ENCODE measurements at places on chromosomes 11 and 22.

GRCh38 chr11:74731301-74732094 is at the start of gene CHRDL2:
TSS of gene CHRDL2 (minus strand) at chr11:74731426. CDS start at chr11:74730888, 538 bp downstream.
- DNase-seq: peak; percentile 63

DNA sequence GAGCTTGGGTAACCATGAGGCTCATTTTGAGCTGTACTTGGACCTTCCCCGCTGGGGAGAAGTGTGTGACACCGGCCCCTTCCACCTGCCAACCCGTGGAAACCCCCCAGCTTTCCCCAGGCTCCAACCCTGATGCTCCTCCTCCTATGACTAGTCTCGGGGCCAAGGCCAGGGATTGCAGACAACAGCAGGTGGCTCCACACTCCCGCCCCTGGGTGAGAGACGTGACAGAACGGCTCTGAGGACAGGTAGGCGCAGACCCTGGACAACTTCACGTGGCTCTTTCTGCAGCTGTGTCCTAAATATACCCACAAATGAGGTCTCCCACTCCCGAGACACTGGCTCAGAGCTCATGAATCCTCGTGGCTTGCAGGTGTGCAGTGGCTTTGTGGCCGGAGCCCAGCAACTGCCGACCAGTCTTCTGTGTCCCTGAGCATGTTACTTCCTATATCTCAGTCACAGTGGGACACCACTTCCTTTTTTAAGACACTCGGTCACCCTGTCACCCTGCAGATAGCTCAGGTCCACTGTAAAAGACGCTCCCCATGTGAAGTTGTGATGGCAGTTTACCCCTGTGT is 55.2 kb downstream of the NECTIN1 start:
- DNase-seq: peak; percentile 40

DNA sequence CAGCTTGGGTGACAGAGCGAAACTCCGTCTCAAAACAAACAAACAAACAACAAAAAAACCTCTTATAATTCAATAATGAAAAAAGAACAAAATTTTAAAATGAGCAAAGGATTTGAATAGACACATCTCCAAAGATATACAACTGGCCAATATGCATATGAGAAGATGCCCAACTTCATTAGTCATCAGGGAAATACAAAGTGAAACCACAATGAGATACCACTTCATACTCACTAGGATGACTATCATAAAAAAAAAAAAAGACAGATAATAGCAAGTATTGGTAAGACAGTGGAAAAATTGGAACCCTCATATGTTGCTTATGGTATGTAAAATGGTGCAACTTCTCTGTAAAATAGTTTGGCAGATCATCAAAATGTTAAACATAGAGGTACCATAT is 28.7 kb upstream of the BARX2 start:
- no peak for DNase-seq

- DNase-seq: no peak
These were observed 963.6 kb downstream of the BRD1 start for GRCh38 chr22:48863965-48864528.

DNA sequence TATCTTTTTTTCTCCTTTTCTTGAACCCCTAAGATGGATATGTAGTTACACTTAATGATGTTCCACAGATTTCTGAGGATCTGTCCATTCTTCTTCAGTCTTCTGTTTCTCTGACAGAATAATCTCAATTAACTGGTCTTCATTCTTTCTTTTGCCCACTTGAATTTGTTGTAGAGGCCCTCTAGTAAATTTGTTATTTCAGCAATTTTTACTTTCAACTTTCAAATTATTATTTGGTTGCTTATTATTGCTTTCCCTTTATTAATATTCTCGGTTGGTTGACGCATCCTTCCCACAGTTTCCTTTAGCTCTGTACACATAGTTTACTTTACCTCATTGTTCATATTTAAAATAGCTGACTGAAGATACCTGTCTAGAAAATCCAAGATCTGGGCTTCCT is 1013.7 kb upstream of the CNTN5 start:
- no peak for DNase-seq

GRCh38 chr11:126083829-126084607 is 21.4 kb upstream of the CDON start:
- DNase-seq: no peak

GRCh38 chr22:20571531-20572007 is 64.2 kb downstream of the MED15 start:
- no peak for DNase-seq

GRCh38 chr11:71556018-71556417 is 7.8 kb downstream of the KRTAP5-9 start:
- no peak for DNase-seq

- DNase-seq: no peak
These were observed 115.8 kb upstream of the NECTIN1 start for GRCh38 chr11:119844808-119845207.

DNA sequence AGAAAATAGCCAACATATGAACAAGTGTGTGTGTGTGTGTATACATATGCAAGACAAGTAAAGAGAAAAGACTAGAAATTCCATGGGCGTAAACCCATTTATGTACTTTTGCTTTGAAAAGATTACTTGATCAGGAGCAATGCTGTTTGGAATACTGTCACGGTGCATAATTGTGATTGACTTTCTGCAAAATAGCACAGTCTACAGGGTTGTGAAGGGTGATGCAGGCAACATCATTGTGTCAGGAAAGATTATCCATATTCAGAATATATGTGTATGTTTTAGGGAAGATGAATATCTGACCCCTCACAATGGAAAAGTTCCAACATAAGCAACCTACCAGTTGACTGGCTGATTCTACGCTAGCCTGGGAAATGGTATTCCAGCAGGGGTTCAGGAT is 307.7 kb downstream of the JRKL start:
- no peak for DNase-seq

DNA sequence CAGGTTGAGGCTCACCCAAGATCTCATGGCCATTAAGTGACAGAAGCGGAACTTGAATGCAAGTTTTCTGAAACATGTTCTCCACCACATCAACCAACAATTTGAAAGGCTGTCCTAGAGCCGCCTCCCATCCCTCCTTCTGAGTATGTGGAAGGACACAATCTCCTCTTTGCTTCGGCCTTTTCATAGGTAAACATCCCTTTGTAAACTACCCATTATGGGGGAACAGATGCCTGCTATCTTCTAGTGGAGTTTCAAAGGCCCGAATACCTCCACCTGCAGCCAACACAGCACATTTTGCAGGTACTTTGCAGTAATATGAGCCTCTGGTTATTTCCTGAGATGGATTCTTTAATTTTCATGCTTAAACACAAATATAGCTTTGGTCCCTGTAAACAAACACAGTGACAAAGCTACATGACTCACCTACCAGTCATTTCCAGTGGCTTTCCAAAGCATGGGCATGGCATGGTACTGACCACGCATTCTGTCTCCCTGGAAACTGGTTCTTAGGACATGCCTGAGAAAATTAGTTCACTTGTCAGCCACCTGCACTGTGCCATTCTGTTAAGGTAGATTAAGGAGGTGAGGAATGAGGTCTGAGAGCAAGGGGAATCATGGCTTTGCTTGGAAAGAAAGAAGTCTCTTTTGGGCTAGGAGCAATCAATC is 60.2 kb downstream of the EHF start:
- no peak for DNase-seq

- DNase-seq: no peak
These were observed 1.7 kb upstream of the MRTFA start for GRCh38 chr22:40638261-40638660.

DNA sequence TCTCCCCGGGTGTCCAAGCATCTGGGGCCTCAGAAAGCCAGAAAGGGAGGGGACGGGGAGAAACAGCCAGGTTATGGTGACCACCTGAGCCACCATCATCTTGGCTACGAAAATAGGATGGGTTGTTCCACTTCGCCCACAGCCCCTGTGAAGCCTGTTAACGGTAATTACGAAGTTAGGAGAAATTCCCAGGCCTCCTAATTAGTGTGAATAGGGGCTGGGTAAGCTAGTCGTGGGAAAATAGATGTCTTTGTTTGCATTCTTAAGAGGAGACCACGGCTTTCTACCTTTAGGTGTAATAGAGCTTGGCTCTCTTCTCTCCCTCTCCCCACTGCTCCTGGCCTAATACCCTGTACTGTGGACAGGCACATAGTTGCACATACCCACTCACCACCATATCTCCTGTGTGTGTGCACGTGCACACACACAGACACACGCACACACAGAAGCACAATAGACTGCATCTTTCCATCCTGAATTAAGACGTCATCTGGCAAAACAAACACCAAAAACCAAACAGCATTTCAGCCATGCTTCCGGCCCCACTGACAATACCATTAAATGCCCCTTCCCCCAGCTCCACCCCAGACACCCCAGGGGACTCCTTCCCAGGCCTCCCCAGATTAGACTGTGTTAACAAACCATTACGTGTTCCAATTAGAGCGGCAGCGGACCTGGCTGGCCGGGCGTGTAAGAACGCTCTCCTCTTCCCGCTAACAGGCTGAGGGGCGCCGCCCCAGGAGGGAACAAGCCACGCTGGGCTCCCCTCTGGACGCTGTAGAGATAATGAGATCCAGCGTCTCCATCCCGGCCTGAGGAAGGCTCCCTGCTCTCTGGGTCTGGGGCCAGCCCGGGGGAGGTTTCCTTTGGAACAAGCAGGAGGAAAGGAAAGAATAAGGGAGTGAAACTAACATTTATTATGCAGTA is 72.8 kb downstream of the TP53I11 start:
- peak; percentile 36 for DNase-seq

- DNase-seq: peak; percentile 79
These were observed 1.4 kb downstream of the ASCL2 start for GRCh38 chr11:2268729-2269600.

DNA sequence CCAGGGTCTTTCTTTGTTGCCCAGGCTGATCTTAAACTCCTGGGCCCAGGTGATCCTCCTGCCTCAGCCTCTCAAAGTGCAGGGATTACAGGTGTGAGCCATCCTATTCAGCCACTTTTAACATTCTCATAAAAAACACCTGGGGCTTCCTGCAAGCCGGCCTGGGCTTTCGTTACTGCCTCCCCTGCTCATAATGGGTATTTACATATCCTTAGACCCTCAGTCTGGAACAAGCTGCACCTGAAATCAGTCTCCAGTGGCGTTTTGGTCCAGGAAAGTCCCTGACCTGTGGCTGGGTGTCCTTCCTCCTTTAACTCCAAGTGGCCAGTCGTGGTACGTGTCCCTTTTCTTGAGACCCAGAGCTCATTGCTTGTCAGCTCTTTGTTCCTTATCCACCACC is 320.7 kb downstream of the TMEM135 start:
- DNase-seq: no peak

DNA sequence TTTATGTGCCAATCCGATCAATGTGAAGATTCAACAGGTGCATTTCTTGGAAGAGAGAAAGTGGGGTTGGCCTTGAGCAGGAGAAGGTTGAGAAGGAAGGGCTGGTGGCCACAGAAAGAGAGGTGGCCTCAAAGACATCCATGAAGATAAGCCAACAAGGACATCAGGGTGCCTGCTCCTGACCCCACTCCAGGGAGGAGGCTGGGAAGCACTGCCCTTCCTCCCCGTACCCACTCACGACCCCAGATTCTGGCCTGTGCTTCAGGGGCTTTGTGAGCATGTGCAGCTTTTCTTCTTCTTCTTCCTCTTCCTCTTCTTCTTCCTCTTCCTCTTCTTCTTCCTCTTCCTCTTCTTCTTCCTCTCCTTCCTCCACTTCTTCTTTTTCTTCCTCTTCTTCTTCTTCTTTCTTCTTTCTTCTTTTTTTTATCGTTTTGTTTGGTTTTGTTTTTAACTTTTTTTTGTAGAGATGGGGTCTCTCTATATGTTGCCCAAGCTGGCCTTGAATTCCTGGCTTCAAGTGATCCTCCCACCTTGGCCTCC is 30.3 kb downstream of the DKK3 start:
- no peak for DNase-seq

DNA sequence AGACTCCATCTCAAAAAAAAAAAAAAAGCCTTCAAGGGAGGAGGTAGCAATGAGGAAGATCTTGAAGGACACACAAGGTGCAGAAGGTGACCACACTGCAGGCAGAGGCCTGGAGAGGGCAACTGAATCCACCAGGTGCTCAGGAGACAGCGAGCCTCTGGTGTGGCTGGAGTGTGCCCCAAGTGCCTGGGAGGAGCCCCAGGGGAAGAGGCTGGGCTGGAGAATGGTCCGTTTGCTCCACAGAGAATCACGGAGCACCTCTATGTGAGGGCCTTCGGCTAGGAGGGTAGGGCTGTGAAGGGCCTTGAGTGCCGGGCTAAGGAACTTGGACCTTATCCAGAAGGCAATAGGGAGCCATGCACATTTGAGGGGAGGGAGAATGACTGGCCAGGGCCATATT is 50.3 kb downstream of the ARRB1 start:
- no peak for DNase-seq

DNA sequence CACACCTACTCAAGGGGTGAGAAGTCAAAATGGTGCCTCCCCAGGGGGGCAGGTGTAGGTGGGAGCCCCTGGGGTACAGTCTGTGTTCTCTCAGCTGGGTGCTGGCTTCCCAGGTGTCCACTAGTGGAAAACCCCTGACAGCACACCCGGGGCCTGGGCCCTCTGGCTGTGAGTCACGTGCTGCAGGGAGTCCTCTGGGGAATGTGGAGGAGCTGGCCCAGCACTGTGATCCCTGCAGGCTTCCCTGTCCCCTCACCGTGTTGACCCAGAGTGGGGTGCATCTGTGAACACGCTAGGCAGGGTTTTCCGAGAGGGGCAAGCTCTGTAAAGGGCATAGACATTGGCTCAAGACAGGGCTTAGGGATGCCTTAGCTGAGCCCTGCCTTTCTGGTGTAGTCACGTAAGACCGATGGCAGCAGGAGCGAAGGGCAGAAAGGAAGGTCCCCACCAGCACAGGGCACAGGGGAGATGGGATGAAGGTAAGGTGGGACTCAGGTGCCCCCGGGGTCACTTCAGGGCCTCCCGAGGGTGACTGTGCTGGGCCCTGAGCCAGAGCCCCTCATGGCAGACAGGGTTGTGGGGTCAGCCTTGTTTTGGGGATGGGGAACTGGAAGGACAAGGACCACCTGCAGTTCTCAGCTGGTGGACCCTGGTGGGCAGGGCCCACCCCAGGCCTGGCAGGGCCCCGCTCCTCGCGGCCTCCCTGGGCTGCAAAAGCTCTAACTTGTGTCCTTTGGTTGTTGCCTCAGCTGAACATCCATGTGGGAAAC is 14.1 kb downstream of the DERL3 start:
- DNase-seq: no peak

- DNase-seq: no peak
These were observed 189.6 kb upstream of the CCDC90B start for GRCh38 chr11:83475760-83476159.

GRCh38 chr11:76791861-76792260 is 8.7 kb downstream of the TSKU start:
- DNase-seq: no peak

- DNase-seq: no peak
These were observed 9.8 kb downstream of the KCNJ11 start for GRCh38 chr11:17378655-17379054.

GRCh38 chr11:88520391-88520790 is 182.9 kb upstream of the CTSC start:
- DNase-seq: no peak

Measured in hepatocyte (in vitro differentiated cells).